ENCODE measurements at places on chromosomes 1 and 21. TPM values are rescaled to one million over a fixed set of nuclear protein-coding genes. Genes with fewer than 3 reads are reported as not detected.

Gene BACE2
- total RNA-seq: 52.1 TPM

DNA sequence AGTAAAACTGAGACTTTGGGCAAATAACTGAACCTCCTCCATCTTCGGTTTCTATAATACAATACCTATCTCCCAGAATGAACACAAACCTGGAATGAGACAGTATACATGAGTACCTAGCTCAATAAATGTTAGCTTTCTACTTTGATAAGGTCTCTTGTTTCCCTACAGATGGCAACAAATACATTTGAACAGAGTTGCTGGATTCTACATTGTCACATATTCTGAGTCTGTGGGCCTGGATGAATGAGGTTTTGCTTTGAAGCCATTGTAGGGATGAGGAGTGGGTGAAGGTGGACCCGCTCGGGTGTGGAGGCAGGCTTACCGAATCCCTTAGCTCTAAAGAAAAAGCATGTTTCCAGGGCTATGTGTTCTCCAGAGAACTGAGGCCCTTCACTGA lies 13.9 kb upstream of the FYB2 start:
- no peak for DNase-seq

DNA sequence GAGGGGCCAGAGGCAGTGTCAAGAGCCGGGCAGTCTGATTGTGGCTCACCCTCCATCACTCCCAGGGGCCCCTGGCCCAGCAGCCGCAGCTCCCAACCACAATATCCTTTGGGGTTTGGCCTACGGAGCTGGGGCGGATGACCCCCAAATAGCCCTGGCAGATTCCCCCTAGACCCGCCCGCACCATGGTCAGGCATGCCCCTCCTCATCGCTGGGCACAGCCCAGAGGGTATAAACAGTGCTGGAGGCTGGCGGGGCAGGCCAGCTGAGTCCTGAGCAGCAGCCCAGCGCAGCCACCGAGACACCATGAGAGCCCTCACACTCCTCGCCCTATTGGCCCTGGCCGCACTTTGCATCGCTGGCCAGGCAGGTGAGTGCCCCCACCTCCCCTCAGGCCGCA lies at the start of gene BGLAP:
BGLAP (plus strand) TSS at position 259 of the 400 bp plus-strand sequence; CDS start at position 307, 48 bp downstream.
- DNase-seq: no peak

GRCh38 chr1:97919585-97920261 lies 1.1 kb downstream of the DPYD start:
- no peak for DNase-seq

GRCh38 chr1:228781161-228781808 lies 46.0 kb downstream of the RHOU start:
- no peak for DNase-seq

Gene AKIRIN1
- total RNA-seq: 55.7 TPM

All from sigmoid colon (tissue), 7 donors.